ENCODE measurements at places on chromosomes 1 and 21.

GRCh38 chr1:8109216-8109615 is 83.1 kb upstream of the ERRFI1 start:
- DNase-seq, result no peak
- H3K4me1 ChIP-seq, result no peaks in the 10 kb centered on the region
- H3K27me3 ChIP-seq, result no peaks in the 10 kb centered on the region
- H3K36me3 ChIP-seq, result no peaks in the 10 kb centered on the region

GRCh38 chr1:36133484-36133883 is 8.5 kb upstream of the COL8A2 start:
- H3K27me3 ChIP-seq, result no peaks in the 10 kb centered on the region

- H3K27me3 ChIP-seq, result peaks cover 79% of the 10 kb centered on the region
- H3K4me3 ChIP-seq, result no peak overlapping the region
- no peaks in the 10 kb centered on the region for H3K4me1 ChIP-seq
- no peak for DNase-seq
- no peak overlapping the region for H3K27ac ChIP-seq
- no peaks in the 10 kb centered on the region for H3K36me3 ChIP-seq
Measured at GRCh38 chr1:20187103-20187812, 940 bp upstream of the PLA2G2C start.

- H3K4me1 ChIP-seq, result no peaks in the 10 kb centered on the region
- H3K27me3 ChIP-seq, result peaks cover 30% of the 10 kb centered on the region
- DNase-seq, result no peak
- no peak overlapping the region for H3K4me3 ChIP-seq
- H3K27ac ChIP-seq, result no peak overlapping the region
Measured at GRCh38 chr1:206083750-206084149, 30.8 kb downstream of the RHEX start.

GRCh38 chr1:206786212-206786886 is 14.1 kb upstream of the IL10 start:
- no peak overlapping the region for H3K27ac ChIP-seq
- no peak overlapping the region for H3K4me3 ChIP-seq
- peaks cover 2% of the 10 kb centered on the region for H3K27me3 ChIP-seq
- peaks cover under 1% of the 10 kb centered on the region for H3K4me1 ChIP-seq
- H3K36me3 ChIP-seq, result no peaks in the 10 kb centered on the region

DNA sequence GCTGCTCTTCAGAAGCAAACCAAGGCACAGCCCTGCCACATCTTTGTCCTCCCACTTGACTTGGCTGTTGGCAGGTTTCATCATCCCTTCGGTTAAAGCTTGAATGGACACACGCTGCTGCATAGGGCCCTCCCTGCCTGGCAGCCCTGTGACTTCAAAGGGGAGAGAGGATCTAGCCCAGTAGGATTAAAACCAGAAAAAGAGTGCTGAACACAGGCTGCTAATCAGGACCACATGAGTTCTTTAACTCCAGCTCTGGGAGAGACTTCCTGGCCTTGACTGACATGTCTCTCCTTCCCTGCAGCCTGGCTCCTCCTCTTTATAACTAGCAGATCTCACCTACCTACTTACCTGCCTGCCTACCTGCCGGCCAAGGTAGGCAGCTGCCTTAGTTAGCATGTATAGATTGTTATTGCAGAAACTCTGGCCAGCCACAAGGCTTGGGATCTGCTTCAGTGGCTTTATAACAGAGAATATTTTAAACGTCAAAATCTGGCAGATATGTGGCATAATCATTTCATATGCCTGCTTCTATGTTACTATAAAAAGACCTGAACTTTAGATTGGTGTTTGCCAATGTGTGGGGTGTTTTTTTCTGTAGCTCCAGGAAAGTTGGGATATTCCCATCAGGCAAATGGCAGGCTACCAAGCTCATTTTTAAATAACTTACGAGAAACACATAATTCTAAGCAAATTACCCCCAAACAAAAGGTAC is 49.4 kb downstream of the ERG start:
- peaks cover 3% of the 10 kb centered on the region for H3K27me3 ChIP-seq
- no peak overlapping the region for H3K4me3 ChIP-seq
- H3K36me3 ChIP-seq, result no peaks in the 10 kb centered on the region
- no peak for DNase-seq

- no peak overlapping the region for H3K4me3 ChIP-seq
- no peak for DNase-seq
- H3K4me1 ChIP-seq, result peaks cover 13% of the 10 kb centered on the region
- H3K36me3 ChIP-seq, result no peaks in the 10 kb centered on the region
- no peaks in the 10 kb centered on the region for H3K27me3 ChIP-seq
Measured at GRCh38 chr1:174965362-174966007, 34.3 kb upstream of the CACYBP start.

GRCh38 chr1:1917304-1917976 is 1.6 kb downstream of the TMEM52 start:
- H3K27me3 ChIP-seq, result peaks cover 11% of the 10 kb centered on the region
- H3K36me3 ChIP-seq, result no peaks in the 10 kb centered on the region
- no peak for DNase-seq
- no peak overlapping the region for H3K4me3 ChIP-seq

DNA sequence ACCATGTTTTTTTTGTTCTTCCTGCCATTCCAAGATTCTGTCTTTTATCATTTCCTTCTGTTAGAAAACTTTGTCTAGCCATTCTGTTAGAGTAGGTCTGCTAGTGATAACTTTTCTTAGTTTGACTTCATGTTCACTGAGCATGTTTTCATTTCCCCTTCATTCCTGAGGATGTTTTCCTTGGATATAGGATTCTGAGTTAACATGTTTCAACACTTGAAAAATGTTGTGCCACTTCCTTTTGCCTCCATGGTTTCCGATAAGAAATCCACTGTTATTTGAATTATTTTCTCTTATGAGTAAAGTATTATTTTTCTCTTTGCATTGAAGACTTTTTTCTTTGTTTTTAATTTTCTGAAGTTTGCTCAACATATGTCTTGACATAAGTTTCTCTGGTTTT is 66.7 kb downstream of the ATP1A1 start:
- no peak overlapping the region for H3K4me3 ChIP-seq
- H3K27me3 ChIP-seq, result peaks cover 28% of the 10 kb centered on the region

DNA sequence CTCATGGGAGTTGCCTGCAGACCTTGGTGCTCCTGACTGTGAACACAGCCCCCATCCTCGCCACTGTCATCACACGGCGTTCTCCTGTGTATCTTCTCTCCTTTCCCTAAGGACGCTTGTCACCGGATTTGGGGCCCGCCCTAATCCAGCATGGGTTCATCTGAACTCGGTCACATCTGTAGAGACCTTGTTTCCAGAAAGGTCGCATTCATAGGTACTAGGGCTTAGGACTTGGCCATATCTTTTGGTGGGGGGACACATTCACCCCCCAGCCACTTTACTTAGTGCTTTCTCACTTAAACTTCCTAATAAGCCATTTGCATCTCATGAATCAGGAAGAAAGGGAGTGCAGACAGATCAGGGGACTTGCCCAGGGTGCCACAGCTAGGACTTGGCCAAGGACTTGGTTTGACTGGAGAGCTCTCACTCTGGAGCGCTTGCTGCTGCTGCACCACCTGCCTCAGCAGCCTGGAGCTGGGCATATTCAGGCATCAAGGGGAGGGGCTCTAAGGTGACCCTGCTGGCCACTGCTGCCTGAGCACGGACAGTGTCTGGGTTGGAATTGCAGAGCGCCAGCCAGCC is 9.7 kb downstream of the NPPA start:
- peaks cover 94% of the 10 kb centered on the region for H3K36me3 ChIP-seq
- no peaks in the 10 kb centered on the region for H3K4me1 ChIP-seq
- peak; percentile 77 for DNase-seq
- H3K27ac ChIP-seq, result no peak overlapping the region
- H3K4me3 ChIP-seq, result no peak overlapping the region

- no peaks in the 10 kb centered on the region for H3K27me3 ChIP-seq
- no peak overlapping the region for H3K27ac ChIP-seq
- H3K4me1 ChIP-seq, result no peaks in the 10 kb centered on the region
- no peak overlapping the region for H3K4me3 ChIP-seq
- no peaks in the 10 kb centered on the region for H3K36me3 ChIP-seq
Measured at GRCh38 chr1:98653123-98653522, 8.4 kb upstream of the SNX7 start.

DNA sequence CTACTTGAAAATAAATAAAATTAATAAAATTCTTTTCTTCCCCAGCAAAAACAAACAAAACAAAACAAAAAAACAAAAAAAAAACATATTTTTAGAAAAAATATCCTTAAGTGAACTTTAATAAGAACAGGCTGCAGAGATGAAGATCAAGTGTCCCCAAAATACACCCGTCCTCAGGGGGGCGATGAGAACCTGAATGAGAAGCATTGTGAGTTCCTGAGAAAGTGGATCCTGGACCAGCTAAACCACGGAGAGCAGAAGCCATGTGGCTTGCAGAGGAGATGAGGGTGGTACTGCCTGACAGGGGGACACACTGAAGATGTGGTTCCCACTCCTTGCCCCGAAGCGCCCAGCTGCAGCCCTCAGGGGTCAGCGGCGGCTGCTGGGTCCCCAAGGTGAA is 89.3 kb downstream of the ITPKB start:
- H3K27ac ChIP-seq, result no peak overlapping the region
- no peak overlapping the region for H3K4me3 ChIP-seq
- H3K4me1 ChIP-seq, result peaks cover 11% of the 10 kb centered on the region
- peak; percentile 77 for DNase-seq
- H3K27me3 ChIP-seq, result no peaks in the 10 kb centered on the region

DNA sequence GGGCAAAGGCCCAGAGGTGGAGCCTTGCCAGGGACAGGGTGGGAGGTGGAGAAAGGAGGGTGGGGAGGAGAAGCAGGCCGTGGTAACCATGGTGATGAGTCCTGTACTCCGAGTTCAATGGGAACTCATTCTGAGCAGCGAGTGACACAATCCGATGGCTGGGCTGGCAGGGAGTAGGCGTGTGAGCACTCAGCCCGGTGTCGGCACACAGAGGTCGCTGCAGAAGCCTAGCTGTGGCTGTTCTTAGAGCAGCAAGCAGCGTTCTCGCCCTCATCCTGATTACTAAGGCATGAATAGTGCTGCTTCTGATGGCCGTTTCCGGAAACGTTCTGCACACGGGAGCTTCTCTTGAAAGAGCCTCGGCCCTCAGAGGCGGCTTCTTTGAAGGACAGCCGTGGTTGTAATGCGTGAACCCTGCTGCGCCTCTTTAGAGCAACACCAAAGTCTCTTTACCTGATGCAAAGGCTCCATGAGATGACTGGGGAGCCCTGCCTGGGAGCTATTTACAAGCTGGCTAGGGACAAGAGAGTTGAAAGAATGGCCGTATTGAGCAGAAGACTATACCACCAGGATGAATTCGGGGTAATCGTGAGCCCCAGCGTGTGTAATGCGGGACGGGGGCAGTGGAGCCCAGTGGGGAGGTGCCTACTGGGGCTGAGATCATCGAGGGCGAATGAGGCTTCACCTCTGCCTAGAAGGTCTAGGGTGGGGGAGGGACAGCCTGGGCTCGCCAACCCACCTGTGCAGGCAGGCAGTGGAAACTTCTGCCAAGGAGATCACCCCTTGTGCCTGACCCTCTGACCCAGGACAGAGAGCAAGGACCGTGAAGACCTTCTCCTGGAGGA is 72.8 kb upstream of the PAX7 start:
- no peaks in the 10 kb centered on the region for H3K36me3 ChIP-seq
- no peak overlapping the region for H3K27ac ChIP-seq
- peaks cover 13% of the 10 kb centered on the region for H3K27me3 ChIP-seq
- no peak for DNase-seq
- H3K4me1 ChIP-seq, result no peaks in the 10 kb centered on the region

DNA sequence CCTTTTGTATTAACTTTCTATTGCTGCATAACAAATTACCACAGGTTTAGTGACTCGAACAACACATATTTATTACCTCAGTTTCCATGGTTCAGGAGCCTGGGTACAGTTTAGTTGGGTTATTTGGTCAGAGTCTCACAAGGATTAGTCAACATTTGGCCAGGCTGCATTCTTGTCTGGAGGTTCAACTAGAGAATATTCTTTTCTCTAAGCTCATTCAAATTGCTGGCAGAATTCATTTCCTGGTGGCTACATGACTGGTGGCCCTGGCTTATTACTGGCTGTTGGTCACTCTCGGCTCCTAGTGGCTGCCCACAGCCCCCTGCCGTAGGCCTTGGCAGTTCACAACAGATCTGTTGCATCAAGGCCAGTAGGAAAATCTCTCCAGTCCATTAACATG is 81.1 kb upstream of the ADAR start:
- no peaks in the 10 kb centered on the region for H3K4me1 ChIP-seq
- no peak overlapping the region for H3K4me3 ChIP-seq
- no peak for DNase-seq
- no peak overlapping the region for H3K27ac ChIP-seq
- peaks cover 17% of the 10 kb centered on the region for H3K27me3 ChIP-seq
- no peaks in the 10 kb centered on the region for H3K36me3 ChIP-seq

GRCh38 chr1:17603091-17603841 is 63.8 kb downstream of the ARHGEF10L start:
- H3K27me3 ChIP-seq, result no peaks in the 10 kb centered on the region
- DNase-seq, result peak; percentile 0
- H3K4me3 ChIP-seq, result no peak overlapping the region
- no peaks in the 10 kb centered on the region for H3K4me1 ChIP-seq
- no peak overlapping the region for H3K27ac ChIP-seq

- peaks cover 10% of the 10 kb centered on the region for H3K27me3 ChIP-seq
- no peaks in the 10 kb centered on the region for H3K36me3 ChIP-seq
- H3K27ac ChIP-seq, result no peak overlapping the region
- H3K4me1 ChIP-seq, result no peaks in the 10 kb centered on the region
- no peak for DNase-seq
Measured at GRCh38 chr1:19852036-19852435, 30.2 kb upstream of the OTUD3 start.

DNA sequence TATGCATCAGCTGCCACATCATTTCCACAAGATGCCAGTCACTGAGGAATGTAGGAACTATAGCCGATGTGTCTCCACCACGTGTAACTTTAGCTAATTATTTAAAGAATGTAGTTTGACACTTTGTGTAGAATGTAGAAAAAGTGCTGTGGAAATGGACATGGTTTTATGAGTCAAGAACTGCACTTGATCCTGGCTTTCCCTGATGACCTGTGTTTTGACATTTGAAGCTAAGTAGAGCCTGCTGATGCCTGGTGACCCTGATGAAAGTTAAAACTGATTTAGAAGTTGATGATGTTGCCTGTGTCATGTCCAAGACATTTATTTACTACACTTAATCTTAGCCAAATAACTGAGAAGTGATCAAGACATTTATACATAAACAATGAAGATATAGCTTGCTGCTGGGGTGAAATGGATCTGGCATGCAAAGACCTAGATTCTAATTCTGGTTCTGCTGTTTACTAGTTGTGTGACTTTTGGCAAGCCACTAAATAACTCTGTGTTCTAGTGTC is 4.4 kb upstream of the OSBPL9 start:
- no peaks in the 10 kb centered on the region for H3K36me3 ChIP-seq
- no peak for DNase-seq
- no peaks in the 10 kb centered on the region for H3K4me1 ChIP-seq
- H3K4me3 ChIP-seq, result no peak overlapping the region
- H3K27ac ChIP-seq, result no peak overlapping the region

DNA sequence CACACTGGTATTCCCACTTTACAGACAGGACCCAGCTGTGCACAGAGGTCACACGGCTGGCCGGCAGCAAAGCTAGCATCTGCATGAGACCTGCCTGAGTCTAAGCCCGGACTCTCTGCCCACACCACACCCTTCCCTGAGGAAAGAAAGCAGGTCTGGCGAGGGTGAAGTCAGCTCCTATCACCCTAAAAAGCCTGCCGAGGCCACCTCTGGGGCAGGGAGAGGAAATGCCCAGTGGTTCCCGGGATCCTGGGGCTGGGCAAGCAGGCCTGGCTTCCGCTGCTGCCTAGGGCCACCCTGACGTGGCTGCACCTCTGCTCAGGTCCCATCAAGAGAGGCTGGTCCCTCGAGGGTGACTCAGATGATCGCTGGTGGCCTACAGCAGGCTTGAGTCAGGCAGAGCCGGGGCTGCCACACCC is 42.2 kb downstream of the RAP1GAP start:
- no peaks in the 10 kb centered on the region for H3K36me3 ChIP-seq
- no peak overlapping the region for H3K4me3 ChIP-seq
- no peak overlapping the region for H3K27ac ChIP-seq
- peak; percentile 89 for DNase-seq

GRCh38 chr1:1539310-1540089 is 924 bp downstream of the TMEM240 start:
- H3K27ac ChIP-seq, result no peak overlapping the region
- H3K4me1 ChIP-seq, result no peaks in the 10 kb centered on the region
- H3K4me3 ChIP-seq, result peak overlapping the region; percentile 72
- H3K36me3 ChIP-seq, result peaks cover 21% of the 10 kb centered on the region
